ENCODE measurements at places on chromosomes 11 and 22. TPM values are rescaled to one million over a fixed set of nuclear protein-coding genes. Genes with fewer than 3 reads are reported as not detected.

DNA sequence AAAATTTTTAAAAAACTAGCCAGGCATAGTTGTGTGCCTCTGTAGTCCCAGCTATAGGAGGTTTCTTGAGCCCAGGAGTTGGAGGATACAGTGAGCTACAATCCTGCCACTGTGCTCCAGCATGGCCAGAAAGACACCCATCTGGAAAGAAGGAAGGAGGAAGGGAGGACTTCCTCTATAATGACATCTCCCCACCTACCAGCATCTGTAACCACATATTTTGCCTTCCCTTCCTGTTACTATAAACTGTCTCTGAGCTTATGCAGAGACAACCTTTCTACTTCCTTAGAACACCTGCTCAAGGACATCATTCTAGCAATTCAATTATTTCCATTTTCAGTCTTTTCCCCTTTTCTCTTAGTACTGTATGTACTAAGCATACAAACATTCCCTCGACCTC is 2.2 kb upstream of the NUP160 start:
- DNase-seq = no peak

DNA sequence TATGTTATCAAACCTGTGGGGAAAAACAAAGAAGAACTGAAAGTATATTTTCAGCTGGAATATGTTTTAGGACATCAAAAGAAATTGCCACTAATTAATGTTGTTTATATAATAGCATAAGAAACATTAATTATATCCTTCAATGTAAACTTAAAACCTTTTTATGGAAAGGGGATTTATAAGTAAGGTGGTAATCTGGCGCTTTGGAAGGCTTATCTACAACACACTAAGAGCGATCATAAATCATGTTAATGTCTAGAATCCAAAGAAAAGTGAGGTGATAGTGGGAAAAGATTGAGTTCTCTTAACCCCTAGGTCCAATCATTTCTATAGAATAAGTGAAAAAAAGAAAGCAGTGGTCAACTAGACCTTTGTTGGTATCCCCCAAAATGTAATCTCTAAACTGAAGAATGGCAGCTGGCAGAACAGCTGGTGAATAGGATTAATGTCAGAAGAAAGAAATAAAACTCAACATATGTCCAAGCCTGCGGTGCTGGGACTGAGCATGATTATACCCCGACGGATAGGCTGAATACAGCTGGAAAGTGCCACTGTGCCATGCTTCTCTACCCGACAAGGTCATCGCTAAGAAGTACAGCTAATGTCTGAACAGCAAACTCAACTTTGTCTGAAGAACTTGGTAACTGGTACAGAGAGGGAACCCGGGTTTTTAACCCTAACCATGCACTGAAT is 64.0 kb downstream of the SOX6 start:
- no peak for DNase-seq

- DNase-seq = no peak
Observed at GRCh38 chr11:102244681-102245409, 72.4 kb upstream of the BIRC3 start.

- no peak for DNase-seq
Observed at GRCh38 chr11:76655501-76656049, 15.0 kb downstream of the LRRC32 start.

- DNase-seq = no peak
Observed at GRCh38 chr11:71222318-71223080, 29.9 kb downstream of the SHANK2 start.

GRCh38 chr11:23688835-23689234 is 808.0 kb upstream of the LUZP2 start:
- DNase-seq = no peak

- DNase-seq = no peak
Observed at GRCh38 chr11:117175781-117176180, 2.8 kb upstream of the SIDT2 start.

DNA sequence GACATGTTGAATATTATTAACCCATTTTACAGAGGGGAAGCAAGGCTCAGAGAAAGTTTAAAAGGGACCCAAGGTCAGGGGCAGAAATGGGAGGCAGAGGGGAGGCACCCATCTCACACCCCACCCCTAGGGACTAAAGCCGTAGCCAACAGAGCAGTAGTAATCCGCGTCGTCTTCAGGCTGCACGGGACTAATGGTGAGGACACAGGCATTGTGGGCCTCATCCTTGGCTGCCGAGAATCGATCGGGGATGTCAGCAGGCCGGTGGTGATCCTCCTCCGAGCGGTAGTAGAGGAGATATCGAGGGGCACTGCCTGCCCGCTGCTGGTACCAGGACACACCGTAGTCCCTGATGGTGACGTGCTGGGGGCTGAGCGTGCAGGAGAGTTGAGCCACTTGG is 1.5 kb downstream of the VPREB3 start:
- DNase-seq = no peak

DNA sequence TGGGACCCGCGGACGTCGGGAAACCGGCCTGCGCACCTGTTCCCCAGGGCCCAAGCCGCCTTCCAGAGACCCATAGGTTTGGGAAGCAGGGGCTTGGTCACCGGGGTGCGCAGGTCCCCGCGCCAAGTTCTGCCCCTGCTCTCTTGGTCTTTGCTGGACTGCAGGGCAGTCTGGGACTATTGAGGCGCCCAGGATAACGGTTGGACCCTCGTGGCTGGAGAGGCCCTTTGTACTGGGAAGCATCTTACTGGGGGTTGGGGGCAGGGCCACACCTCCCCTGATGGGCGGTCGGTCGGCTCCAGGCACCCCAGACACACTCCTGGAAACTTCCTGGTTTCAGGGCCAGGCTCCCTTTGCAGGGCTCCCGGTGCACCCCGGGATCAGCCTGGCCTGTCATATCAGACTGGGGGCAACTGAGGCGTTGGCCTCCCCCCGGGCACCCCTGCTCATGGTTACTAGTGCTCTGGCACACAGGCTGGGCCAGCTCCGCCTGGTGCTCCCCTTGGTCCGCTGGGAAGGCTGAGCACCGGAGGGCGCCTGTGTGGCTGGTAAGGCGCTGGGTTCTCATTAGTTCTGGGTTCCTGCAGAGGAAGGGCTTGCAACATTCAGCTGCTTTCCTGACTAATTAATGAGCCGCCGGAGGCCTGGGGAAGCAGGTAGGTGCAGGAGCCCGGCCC is 1250.5 kb downstream of the BRD1 start:
- no peak for DNase-seq

Gene SCGB2A2
- not detected for polyA plus RNA-seq

Gene GPR152
- polyA plus RNA-seq = not detected

Gene C11orf98
- polyA plus RNA-seq = 179 TPM

Gene SF3A1
- polyA plus RNA-seq = 15.6 TPM

Gene DENND6B
- 7.6 TPM for polyA plus RNA-seq

Gene UPK3A
- polyA plus RNA-seq = not detected

Gene NCAM1
- 7.9 TPM for polyA plus RNA-seq
